ENCODE measurements at places on chromosomes 6 and 20. TPM values are rescaled to one million over a fixed set of nuclear protein-coding genes. Genes with fewer than 3 reads are reported as not detected.

- DNase-seq, result no peak
These were observed 3.3 kb upstream of the HLA-DMA start for GRCh38 chr6:32956176-32956575.

GRCh38 chr6:166306378-166307081 is 1.7 kb downstream of the PRR18 start:
- DNase-seq, result no peak

- DNase-seq, result no peak
These were observed 767 bp downstream of the PTK6 start for GRCh38 chr20:63536241-63536977.

GRCh38 chr6:124792386-124792785 is 169.9 kb upstream of the RNF217 start:
- DNase-seq, result no peak

GRCh38 chr6:143596866-143597265 is 80.9 kb upstream of the PHACTR2 start:
- no peak for DNase-seq

- no peak for DNase-seq
These were observed 9.1 kb upstream of the ZNFX1 start for GRCh38 chr20:49286689-49287551.

GRCh38 chr20:19009081-19009688 is 195.6 kb downstream of the SCP2D1 start:
- DNase-seq, result no peak

- no peak for DNase-seq
These were observed 12.2 kb upstream of the C6orf118 start for GRCh38 chr6:165321555-165322145.

- DNase-seq, result no peak
These were observed 154.0 kb downstream of the TSHZ2 start for GRCh38 chr20:53126185-53126584.

DNA sequence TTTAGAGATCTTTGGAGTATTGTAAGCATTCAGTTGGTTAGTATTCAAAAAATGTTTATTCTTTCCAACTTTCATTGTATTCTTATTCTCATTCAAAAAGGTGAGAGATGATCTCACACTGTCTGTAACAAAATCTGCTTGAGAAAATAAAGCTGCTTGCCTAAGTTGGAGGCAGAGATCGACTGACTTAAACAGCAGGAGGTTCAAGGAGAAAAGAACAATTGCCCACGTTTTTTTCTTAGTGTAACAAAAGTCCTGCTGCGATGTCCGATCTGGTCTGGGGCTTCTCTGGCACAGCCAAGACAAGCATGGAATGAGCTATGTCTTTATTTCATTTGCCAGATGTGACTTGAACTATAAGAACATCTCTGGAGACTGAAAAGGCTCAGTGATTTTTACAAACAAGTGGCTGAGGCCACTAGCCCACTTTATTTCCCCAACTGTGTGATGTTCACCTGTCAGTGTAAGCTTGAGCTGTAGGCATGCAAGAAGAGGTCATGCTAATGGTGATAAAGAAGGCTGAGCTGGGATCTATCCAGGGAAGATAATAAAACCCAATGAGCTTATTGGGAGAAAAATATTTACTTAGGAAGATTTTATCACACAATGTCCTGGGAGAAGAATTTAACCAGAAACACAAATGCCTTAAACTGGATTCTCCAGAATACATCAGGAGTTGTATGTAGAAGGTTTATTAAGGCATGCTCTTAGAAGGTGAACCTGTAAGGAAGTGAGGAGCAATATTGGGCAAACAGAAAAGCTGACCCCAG is 580.1 kb upstream of the BTBD3 start:
- no peak for DNase-seq

- DNase-seq, result no peak
These were observed 37.5 kb upstream of the TMEM170B start for GRCh38 chr6:11500008-11500407.

DNA sequence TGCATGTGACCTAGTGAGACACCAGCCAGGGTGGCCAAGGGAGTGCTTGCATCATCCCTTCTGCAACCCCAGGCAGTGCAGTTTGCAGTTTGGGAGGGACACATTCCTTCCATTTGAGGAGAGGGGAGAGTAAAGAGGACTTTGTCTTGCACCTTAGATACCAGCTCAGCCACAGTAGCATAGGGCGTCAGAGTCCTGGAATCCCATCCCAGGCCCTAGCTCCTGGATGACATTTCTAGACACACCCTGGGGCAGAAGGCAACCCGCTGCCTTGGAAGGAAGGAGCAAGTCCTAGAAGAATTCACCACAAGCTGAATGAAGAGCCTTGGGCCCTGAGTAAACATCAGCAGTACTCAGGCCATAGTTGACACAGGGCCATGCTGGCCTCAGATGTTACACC is 680.4 kb upstream of the IMPG1 start:
- no peak for DNase-seq

DNA sequence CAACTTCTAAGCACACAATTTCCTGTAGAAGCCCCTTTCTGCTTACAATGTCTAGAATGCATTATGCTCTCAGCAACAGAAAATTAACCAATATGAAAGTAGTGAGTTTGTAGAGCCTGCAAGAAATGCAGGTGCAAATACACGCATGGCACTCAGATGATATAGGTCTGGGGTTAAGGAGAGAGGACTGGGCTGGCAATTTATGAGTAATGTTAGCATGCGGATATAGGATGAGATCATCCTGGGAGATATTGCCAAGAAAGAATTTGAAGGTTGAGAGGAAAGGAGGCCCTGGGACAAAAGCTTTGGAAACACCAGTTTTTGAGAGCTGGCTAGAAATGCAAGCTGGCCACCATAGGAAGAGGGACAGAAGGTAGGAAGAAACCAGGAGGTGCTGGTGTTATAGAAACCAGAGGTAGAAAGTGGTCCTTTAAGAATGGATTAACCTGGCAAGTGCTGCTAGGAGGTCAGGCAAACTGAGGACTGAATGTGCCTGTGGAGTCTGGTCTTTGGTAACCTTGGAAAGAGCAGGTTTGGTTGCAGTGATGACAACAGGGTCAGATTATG is 183.2 kb upstream of the MYLIP start:
- DNase-seq, result no peak

DNA sequence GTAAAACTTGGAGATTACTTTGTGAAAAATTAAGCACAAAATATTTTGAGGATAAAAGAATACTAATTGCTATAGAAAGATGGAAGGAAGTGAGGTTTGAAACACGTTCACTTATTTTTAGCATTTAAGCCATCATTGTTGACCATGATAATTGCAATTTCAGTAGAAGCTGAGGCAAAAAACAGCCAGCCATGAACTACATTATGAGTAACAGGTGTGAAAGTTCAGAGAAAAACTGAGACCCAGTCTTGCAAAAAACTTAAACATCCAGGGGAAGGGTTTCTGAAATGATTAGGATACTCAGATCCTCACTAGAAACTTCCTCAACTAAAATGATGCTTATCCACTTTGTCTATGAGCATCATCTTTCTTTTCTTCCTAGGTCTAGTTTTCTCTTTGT is 619.4 kb downstream of the PHF3 start:
- DNase-seq, result no peak

DNA sequence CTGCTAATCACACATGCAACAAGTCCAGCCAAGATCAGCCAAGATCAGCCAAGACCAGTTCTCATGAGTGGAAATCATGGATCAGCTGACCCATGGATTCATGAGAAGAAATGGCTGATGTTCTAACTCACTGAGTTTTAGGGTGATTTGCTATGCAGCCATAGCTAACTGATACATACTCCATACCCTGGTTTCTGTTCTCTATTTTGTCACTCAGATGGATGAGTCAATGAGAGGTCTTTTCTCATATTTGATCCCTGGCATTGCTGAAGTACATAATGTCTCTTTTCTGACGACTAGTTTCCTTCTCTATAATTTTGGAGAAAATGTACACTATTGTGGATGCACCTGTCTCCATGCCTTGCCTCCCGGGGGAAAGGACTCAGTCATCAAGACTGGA is 118.4 kb upstream of the LY86 start:
- no peak for DNase-seq

The BTNL2 gene
- not detected for total RNA-seq

The NKAIN2 gene
- not detected for total RNA-seq

The SLC22A2 gene
- not detected for total RNA-seq

The BCLAF1 gene
- total RNA-seq, result 168 TPM

The BFSP1 gene
- 1.1 TPM for total RNA-seq

The IP6K3 gene
- 0.72 TPM for total RNA-seq

The SAYSD1 gene
- 17.3 TPM for total RNA-seq

The TNF gene
- total RNA-seq, result 0.65 TPM

The SLC32A1 gene
- total RNA-seq, result not detected
